Activated CD8-positive, alpha-beta T cell treated with anti-CD3 and anti-CD28 coated beads, Interleukin-2, amount 10 ng/mL, durations not matched to agents 7 days and 5 days (primary cell): ENCODE measurements at places on chromosomes 5 and 9.

GRCh38 chr9:71966601-71967000 is 55.2 kb downstream of the C9orf85 start:
- DNase-seq: no peak

GRCh38 chr5:133910571-133910970 is 57.9 kb downstream of the C5orf15 start:
- no peak for DNase-seq

- no peak for DNase-seq
Observed at GRCh38 chr9:133545494-133546286, 11.2 kb downstream of the ADAMTSL2 start.

GRCh38 chr5:10528056-10528816 is 35.6 kb upstream of the ANKRD33B start:
- no peak for DNase-seq

DNA sequence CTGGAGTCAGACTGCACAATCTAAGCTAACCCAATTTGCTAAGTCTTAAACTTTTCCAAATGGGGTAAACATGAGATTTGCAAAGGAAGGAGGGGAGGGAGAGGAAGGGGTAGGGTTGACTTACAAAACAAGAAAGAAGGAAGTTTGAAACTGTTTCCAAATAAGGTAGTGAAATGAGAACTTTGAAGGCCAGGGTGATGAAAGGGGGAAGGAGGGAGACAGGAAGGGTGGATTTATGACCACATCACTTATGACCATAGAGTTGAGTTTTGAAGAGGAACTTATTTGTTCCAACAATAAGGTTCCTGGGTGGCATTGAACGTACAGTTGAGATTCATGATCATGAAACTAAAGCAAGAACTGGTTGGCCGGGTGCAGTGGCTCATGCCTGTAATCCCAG is 72.5 kb upstream of the DAPK1 start:
- DNase-seq: no peak

GRCh38 chr5:65100911-65101631 is 332.3 kb downstream of the CWC27 start:
- peak; percentile 32 for DNase-seq

DNA sequence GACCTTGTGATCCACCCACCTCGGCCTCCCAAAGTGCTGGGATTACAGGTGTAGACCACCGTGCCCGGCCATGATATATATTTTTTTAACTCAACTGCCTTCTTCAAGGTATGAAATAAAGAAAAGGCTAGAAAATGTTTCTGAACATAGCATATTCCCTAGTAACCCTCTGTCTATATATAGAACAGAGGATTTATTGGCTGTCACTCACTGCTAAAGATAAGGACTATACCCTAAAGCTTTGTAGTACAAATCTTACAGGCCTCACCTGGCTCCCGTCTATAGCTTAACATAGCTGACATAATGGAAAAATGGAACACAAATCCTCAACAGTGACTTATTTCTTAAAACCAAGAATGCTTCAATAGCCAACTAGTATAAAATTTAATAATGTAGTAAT is 14.2 kb downstream of the SGTB start:
- no peak for DNase-seq

DNA sequence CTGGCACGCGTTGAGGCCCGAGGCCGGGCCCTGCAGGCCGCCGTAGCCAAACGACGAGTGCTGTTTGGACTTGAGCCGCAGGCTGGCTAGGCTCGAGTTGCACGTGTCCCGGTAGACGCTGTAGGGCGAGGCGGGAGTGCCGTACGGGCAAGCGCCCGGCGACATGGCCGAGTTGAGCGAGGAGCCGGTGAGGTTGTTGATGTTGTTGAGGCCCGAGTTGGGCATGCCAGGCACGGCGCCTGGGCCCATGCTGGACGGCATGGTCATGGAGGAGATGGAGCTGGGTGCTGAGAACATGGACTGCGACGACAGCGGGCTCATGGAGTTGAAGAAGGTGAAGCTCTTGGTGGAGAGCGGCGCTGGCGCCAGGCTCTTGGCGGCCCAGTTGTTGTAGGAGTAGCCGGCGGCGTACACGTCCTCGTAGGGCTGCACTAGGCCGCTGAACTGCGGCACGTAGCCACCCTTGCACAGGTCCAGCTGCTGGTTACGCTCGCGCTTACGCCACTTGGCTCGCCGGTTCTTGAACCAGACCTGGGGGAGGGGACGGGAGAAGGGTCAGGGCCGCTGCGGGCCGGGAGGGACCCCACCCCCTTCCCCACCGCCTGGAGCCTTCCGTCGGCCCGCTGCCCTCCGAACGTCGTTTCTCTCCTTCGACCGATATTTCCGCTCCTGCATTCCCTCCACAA is 5.1 kb downstream of the PITX1 start:
- DNase-seq: no peak

GRCh38 chr5:1719860-1720259 is 79.8 kb downstream of the MRPL36 start:
- no peak for DNase-seq

DNA sequence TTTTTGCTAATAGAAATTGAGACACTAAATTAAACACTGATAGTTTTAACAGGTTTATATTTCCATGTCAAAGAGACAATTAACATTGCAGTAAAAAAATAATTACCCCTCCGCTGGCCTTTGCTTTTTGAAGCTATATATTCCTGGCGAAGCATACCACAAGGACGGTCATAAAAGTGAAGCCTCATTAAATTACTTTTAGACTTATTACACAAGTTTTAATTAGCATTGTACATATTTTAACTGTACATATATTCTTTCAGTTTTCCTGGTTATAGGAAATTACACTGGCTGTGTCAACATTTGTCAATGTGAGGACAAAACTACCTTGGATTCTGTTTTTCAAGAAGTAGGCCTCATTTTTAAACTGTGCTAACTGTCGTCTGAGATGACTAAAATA is 1.2 kb downstream of the CDKN2A start:
- DNase-seq: no peak

DNA sequence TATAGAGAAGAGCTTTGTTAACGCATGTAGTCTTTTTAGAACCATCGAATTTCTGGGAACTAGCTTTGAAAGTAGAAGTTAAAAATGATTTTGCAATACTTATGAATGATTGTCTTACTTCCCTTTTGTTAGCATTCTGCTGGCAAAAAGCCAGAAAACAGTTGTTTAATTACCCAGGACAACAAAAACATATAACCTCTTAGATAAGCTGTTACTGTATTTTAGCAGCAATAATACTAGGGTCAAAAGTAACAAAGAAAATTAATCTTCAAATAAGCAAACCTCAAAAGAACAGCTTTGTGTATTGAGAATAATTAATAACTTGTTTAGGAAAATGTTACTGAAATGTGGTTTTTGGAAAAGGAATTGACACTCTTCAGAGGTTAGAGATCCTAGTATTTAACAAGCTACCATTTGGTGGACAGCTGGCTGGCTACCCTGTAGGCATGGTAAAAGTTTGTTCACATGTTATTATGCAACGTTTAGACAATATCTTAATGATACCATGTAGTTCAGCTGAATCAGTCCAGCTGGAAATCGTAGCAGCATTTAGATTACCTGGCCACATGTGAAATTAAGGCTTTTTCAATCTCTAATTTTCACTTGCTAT is 3.8 kb downstream of the FGF10 start:
- DNase-seq: no peak

DNA sequence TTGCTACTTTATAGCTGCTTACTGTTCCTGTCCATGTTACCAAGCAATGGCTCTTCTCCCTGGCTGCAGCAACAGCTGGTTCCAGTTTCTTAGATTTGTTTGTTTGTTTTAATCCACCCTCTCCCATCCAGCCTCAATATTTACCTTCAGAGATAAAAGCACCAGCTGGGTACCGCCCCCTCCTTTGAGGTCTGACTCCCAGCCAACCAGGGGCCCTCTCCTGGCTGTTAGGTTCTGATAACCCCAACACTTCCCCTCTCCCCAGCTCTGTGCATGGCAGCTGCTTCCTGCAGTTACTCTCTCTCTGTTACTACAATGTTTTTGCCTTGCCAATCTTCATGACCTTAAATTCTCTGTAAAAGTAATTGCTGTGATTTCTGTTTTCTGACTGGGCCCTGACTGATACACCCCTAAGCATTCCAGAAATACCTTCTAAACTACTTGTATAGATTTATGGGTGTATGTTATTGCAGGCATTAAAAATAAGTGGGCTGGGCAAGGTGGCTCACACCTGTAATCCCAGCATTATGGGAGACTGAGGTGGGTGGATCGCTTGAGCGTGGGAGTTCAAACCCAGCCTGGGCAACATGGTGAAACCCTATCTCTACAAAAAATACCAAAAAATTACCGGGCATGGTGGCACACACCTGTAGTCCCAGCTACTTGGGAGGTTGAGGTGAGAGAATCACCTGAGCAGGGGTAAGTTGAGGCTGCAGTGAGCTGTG is 2.6 kb upstream of the GCNT1 start:
- DNase-seq: peak; percentile 73

DNA sequence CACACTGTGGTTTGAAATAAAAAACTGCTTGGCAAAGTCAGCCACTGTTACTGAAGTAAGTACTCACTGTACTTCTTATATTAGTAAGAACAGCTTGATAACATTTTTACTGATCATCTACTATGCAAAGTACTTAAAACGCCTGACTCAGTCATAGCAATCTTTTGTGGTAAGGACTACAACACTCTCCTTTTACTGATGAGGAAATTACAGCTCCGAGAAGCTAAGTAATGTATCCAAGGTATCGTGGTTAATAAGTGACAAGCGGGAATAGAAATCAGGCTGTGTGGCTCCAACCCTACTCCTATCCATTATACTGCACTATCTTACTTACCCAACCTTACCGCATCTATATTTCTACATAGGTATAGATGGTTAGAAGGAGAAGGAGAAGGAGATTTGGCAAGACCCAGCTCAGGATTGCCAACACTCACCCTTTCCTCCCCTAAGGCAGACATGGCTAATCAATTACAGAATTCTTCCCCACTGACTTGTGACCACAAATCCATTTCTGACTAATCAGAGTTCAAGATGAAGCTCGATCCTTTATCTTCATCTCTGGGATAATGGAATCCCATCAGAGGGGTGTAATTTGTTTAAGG is 281.4 kb downstream of the SPOCK1 start:
- no peak for DNase-seq

GRCh38 chr9:545480-545879 is 296.0 kb upstream of the DMRT1 start:
- no peak for DNase-seq

- DNase-seq: no peak
Observed at GRCh38 chr5:95895251-95895650, 66.4 kb downstream of the ELL2 start.

DNA sequence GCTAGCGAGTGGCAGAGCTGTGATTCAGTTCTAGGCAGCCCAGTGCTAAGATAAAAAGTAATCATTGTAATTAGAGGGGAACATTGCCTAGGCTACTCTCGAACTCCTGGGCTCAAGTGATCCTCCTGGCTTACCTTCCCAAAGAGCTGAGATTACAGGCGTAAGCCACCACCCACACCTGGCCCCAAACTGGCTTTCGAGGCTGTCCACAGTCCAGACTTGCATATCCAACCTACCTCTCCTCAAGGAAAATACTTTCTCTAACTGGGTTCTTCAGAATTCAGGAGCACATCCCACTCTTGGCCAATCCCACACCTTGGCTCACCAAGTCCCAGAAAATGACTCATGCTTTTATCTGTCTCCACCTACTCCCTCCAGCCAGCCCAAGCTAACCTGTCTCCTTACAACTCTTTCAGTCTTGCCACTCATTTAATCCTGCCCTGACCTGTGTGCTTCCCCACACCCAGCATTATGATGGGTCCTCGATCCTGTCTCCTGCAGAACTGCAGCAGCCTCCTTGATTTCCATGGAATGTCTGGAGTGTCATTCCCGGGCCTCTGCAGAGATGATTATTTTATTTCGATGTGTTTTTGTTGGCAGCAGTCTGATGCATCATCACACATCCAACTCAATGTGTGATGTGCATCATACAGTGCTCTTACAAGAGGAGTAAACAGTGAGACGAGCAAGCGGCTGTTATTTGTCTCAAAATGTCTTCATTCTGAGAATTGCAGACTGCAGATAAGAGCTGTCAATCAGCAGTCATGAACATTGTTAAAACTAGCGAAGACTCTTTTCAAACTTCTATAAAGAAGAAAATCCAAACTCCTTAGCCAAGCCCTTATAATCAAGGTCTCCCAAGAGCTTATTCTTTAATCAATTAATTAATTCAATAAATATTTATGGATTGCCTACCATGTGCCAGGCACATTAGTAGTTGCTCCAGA is 167.3 kb downstream of the SEC61B start:
- no peak for DNase-seq

- no peak for DNase-seq
Observed at GRCh38 chr5:93454896-93455295, 126.1 kb downstream of the NR2F1-AS1 start.

GRCh38 chr5:80959138-80959537 is 1.0 kb upstream of the RASGRF2 start:
- DNase-seq: no peak

- no peak for DNase-seq
Observed at GRCh38 chr5:101362067-101362466, 459.0 kb upstream of the ST8SIA4 start.

GRCh38 chr5:82466986-82467561 is 188.9 kb upstream of the RPS23 start:
- DNase-seq: no peak

DNA sequence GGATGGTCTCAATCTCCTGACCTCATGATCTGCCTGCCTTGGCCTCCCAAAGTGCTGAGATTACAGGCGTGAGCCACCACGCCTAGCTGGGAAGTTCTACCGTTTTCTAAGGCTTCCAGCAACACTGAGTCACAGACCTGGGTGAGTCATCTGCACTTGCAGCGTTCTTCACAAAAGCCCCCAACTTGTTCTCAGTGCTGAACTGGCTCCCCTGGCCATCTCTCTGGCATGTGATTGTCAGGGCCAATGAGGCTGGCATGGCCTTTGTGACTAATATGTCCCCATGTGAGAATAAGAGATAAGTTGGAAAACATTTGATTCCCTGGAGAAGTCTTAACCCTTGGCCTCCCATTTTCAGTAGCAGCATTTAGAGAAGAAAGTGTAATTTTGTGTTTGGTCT is 124.4 kb downstream of the WDR41 start:
- no peak for DNase-seq

- DNase-seq: no peak
Observed at GRCh38 chr9:16720386-16720785, 150.1 kb downstream of the BNC2 start.

GRCh38 chr9:19577411-19577810 is 168.6 kb downstream of the ACER2 start:
- DNase-seq: no peak

- DNase-seq: no peak
Observed at GRCh38 chr9:104921067-104921741, 6.8 kb downstream of the ABCA1 start.

- no peak for DNase-seq
Observed at GRCh38 chr5:93582677-93583438, at the start of gene NR2F1. Gene NR2F1 (plus strand): TSS chr5:93583222. CDS start chr5:93585024, 1,802 bp downstream.

DNA sequence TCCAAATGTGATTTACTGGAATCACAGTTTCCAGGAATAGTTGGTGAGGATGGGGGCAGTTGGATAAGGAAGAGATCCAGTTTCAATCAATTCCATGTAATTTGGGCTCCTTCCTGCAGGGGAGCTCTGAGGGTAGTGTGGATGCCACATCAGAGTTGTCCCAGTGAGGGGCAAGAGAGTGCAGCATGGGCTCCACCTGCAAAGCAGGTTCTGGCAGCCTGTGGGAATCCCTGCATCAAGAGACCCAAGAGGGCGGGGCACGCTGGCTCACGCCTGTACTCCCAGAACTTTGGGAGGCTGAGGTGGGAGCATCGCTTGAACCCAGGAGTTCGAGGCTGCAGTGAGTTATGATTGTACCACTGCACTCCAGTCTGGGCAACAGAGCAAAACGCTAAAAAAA is 188.5 kb downstream of the CACNA1B start:
- DNase-seq: no peak
